Activated naive CD4-positive, alpha-beta T cell (primary cell): ENCODE measurements at places on chromosomes 11 and 22.

DNA sequence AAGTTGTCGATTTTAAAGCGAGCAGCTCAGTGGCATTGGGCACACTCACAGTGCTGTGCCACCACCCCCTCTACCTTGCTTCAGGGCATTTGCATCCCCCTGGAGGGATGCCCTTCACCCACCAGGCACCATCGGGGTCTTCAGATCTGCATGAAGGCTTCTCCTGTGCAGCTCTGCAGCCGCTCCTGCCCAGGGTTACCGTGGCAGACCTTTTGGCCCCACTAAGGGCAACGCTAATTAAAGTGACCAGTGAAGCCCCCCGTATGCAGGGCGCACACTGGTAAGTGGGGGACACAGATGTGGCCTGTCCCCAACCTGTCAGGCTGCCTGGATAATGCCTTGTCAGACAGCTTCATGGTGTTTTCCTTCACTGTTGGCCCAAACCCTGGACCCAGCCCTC lies 1117.7 kb downstream of the BRD1 start:
- DNase-seq, result no peak

- DNase-seq, result no peak
These were observed 6.4 kb downstream of the MMP12 start for GRCh38 chr11:102868339-102868738.

DNA sequence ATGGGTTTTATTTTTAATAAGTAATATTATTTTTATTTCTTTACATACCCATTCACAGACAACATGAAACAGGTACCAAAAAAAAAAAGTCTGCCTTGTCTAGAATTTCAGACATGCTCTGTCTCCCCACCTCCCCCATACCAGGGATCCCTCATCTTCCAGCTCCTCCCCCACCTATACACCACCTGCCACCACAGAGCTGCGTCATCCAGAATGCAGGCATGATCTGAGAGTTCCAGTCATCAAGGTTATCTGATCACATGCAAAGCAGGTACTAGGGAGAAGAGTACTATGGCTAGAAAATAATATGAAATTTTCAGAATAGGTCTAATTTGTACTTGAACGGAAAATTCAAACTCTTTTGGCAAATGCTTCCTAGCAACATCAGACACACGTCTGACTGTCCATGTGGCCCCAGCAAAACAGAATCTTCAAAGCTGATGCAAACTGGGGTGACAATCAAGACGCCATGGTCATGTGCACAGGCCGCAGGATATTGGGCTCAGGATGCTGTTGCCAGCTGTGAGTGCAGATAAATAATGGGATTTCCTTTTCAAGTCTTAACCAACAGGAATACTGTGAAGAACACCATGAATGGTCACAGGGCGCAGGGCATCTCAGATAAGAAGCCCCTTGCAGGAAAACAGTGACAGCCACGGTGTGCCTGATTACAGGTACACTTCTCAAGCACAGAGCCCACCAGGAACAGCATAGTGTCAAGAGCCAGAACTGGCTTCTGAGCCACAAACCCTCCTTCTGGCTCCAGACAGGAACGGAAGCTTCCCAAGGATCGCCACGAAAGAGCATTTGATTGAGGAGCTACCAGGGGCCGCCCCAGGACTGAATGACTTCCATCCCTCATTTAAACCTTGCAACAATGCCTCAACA lies 169.5 kb downstream of the EFCAB6 start:
- DNase-seq, result no peak

DNA sequence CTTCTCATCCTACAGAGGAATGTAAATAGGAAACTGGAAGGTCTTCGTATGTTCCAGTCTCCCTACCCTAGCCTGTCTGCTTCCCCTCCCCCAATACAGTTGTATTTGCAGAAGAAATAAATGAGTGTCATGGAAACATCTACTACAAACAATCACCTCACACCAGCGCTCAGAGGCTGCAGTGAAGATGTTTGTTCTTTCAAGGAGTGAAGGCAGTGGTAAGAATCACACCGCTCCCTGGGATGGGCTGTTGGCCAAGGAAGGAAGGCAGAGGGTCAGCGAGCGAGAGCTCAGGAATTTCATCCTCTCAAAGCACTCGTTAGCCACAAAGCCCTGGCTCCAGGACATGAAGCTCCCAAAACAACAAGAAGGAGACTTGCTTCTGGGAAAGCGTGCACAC lies 1.1 kb upstream of the IGSF9B start:
- no peak for DNase-seq

DNA sequence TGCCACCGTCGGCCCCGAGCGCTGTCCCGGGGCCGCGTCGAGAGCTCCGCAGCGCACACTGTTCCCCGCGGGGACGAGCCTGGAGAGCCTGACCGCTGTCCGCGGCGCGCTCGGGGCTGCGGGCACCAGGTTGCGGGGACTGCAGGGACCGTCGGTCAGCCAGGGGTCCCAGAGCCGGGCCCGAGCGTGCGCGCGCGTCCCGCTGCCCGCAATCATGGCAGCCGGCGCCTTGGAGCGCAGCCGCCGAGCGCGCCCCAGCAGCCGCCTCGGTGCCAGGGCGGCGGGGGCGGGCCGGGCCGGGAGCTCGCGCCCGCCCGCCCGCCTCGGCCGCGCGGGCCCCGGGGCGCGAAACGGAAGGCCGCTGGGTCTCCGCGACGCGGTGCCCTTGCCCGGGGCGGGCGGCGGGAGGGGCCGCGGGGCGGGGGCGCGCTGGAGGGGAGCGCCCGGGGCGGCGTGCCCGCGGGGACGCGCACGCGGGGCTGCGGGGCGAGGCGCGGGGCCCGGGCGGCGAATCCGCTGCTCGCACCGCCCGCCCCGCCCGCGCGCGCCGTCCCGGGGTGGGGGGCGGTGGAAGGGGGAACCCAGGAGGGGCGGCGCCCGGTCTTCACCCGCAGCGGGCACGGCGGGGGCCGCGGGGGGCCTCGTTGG lies 79.4 kb upstream of the PPARA start:
- peak; percentile 61 for DNase-seq
